ENCODE measurements at places on chromosomes 3 and 15.

GRCh38 chr3:78314327-78314726 lies 1274.4 kb downstream of the ROBO2 start:
- DNase-seq, result no peak

- DNase-seq, result no peak
These were observed 81.7 kb downstream of the WNT5A start for GRCh38 chr3:55405436-55405835.

DNA sequence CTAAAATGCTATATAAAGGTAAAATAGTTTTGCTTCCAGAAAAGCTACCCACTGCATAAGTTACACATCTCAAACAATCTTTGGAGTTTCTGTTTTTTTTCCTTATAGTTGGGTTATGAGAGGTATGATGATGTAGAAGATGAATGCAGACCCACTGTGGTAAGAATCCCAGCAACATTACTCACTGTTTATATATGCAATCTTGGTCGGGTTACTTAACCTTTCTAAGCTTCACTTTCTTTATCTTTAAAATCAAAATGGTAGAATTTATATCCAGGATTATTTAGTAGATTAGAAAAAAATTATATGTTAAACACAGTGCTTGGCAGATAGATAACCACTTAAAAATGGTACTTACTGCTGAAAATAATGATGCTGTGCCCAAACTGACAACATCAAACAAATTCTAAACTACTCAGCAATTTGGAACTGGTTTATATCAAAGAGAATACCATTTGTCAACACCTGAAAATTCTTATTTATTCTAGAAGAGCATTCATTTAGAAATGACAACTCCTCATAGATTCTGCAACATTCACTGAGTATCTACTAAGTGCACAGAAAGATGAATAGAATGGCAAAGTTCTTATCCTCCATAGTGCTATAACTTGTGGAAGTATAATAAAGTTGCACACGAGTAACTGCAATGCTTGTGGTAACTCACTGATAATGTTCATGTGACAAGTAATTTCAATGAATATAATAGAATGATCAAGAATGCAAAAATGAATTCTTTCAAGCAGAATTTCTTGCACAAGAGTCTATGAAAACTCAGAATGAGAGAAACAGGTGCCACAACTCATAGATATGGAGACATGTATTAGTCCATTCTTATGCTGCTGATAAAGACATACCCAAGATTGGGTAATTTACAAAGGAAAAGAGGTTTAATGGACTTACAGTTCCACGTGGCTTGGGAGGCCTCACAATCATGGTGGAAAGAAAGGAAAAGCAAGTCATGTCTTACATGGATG lies 129.0 kb upstream of the SLC7A14 start:
- no peak for DNase-seq

DNA sequence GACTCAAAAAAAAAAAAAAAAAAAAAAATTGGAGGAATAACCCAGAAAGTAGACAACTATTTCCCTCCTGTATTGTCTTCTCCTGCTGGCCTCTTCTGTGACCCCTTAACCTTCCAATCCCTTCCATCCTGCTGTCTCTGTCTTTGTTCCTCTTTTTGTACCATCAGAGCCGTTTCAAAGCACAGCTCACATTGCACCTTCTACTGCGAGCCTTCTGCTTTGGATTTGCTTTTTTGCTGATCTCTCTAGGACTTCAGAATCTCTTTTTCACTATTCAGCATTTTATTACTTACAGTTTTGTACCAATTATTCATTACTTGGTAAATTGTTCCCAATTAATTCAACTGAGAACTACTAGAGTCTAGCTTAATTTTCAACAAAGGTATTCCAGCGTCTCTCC lies 284.0 kb upstream of the TBL1XR1 start:
- no peak for DNase-seq

DNA sequence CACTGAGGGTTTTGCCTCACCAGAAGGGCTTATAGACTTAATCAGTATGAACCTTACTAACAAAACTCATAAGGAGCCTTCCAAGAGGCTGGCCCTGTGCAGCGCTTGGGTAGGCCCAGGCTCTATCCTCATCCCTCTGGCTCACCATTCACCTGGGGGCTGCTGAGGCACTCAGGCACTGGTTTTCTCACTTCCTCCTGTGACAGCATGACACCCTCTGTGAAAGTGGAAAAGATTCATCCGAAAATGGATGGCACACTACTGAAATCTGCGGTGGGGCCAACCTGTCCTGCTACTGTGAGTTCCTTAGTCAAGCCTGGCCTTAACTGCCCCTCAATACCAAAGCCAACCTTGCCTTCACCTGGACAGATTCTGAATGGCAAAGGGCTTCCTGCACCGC lies 41.3 kb downstream of the PSMD6 start:
- no peak for DNase-seq

DNA sequence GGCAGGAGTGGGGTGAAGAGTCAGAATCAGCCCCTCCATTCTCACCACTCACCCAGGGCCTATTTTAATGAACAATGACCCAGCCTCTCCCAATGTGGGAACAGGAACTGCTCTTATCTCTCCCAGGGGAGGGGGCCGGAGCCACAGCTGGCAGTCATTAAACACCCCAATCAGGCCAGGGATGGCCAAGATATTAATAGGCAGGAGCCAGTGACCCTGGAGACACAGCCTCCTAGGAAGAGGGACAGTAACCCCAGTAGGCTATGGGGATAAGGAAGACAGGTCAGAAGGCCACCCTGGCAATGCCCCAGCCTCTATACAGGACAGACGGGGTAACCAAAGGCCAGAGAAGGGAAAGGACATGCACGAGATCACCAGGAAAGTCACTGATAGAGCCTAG lies 38.6 kb downstream of the VIPR1 start:
- no peak for DNase-seq

- DNase-seq, result no peak
These were observed 255.6 kb upstream of the SEMA6D start for GRCh38 chr15:47461652-47462141.

- no peak for DNase-seq
These were observed 22.0 kb upstream of the FLNB start for GRCh38 chr3:57986261-57986660.

- no peak for DNase-seq
These were observed 2.8 kb upstream of the SMCO1 start for GRCh38 chr3:196517919-196518318.

GRCh38 chr3:37386627-37387230 lies 212.3 kb upstream of the LRRFIP2 start:
- no peak for DNase-seq

DNA sequence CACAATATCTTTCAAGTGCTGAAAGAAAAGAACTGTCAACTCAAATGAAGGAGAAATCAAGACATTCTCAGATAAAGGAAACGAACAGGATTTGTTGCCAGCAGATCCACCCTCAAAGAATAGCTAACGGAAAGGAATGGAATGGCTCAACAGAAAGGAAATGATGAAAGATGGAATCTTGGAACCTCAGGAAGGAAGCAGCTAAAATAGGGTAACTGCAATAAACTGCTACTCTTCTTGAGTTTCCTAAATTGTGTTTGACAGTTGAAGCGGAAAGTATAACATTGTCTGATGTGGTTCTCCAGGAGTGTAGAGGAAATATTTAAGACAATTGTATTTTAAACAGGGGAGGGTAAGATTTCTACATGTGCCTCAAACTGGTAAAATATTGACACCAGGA lies 22.0 kb downstream of the PRR23E start:
- no peak for DNase-seq

DNA sequence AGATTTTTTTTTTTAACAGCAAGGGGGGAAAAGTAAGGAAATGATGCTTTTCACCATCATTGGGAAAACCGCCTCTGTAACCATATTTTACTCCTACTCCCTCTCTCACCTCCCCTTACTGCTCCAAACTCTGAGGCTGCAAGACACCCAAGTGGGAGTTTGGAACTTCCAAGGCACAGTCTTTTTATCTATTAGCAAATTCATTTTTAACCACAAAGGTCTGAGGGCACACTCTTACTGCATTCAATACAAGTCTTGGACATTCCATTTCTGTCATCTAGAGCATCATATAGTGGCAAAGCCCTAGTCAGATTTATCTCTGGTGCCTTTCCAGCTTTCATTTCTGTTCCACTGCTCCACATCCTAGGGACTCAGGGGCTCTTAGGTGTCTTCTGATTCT lies 13.2 kb downstream of the FAM162A start:
- no peak for DNase-seq

- no peak for DNase-seq
These were observed 42.8 kb upstream of the PTPRG start for GRCh38 chr3:61518590-61518989.

- no peak for DNase-seq
These were observed 62.2 kb downstream of the ABTB1 start for GRCh38 chr3:127734754-127735473.

DNA sequence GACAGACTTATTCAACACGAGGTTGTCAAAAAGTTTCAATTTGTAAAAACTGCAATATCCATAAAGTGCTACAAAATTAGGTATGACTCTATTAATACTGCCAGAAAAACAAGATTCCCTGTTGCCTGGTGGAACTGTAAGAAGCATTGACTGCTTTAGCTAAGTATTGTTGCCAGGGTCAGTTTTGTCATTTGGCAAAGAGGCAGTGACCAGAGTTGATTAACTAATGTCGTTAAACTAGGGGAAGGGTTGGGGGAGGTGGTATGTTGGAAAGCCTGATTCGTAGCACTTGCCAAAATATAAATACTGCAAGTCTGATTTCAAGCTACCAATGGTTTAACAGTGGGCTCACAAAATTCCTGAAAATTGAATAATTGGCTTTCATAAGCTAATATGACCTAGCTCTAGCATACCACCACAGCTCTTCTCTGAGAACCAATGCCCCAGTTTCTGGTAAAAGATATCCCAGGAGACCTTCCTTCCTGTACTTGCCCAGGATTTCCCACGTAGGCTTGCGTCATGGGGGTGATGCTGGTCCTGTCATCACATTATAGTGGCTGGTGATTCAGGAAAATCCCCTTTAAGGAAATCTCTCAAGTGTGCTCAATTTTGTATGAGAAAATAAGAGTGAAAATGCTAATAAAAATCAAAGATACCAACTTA lies 266.4 kb upstream of the TBC1D5 start:
- no peak for DNase-seq

- DNase-seq, result no peak
These were observed 84.3 kb upstream of the ZNF385D start for GRCh38 chr3:21835264-21835663.

- no peak for DNase-seq
These were observed 387.6 kb upstream of the RGMA start for GRCh38 chr15:93476491-93477177.

DNA sequence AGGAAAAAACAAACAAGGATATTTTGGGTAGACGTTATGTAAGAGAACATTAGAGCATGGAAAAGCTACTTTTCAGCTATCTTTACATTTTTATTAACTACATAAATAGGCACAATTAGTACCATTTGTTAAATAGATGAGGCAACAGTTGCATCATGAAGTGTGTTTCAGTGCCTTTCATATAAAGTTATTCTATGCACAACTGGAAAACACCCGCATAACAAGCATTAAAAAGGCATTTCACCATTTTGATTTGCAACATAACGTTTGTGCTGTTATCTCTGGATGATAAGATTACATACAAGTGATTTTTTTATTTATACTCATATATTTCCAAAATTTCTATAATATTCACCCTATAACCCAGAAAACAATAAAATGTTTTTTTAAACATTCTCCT lies 69.5 kb downstream of the CBLB start:
- DNase-seq, result no peak

- DNase-seq, result no peak
These were observed 91.3 kb downstream of the DGKG start for GRCh38 chr3:186270701-186271100.

GRCh38 chr15:42118650-42119445 lies 24.5 kb upstream of the PLA2G4D start:
- DNase-seq, result no peak

- no peak for DNase-seq
These were observed 87.1 kb downstream of the RARB start for GRCh38 chr3:25515171-25515570.

GRCh38 chr15:95291898-95292472 lies 1038.5 kb upstream of the NR2F2 start:
- no peak for DNase-seq

DNA sequence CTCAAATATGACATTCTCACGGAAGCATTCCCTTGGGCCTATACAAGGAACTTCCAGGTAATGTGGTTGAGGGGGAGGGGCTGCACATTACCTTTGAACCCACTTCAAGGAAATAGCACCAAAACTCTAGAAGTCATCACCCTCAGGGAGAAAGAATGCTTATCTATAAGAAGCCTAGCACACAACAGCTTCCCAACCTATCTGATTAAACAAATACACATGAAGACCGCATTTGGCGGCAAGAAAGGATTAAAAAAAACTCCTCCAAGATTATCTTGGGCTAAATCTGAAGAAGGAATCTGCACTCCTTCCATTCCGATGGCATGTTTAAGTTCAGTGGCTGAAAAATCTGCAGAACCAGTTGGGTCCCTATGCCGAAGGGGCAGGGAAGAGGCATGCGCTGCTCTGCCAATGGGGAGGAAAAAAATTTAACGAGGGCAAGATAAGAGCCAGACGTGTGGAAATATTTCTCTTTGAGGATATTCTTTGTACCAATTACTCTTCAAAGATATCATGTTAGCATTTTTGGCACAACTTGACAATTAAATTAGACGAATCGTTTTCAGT lies 82.0 kb upstream of the WNT5A start:
- DNase-seq, result no peak

DNA sequence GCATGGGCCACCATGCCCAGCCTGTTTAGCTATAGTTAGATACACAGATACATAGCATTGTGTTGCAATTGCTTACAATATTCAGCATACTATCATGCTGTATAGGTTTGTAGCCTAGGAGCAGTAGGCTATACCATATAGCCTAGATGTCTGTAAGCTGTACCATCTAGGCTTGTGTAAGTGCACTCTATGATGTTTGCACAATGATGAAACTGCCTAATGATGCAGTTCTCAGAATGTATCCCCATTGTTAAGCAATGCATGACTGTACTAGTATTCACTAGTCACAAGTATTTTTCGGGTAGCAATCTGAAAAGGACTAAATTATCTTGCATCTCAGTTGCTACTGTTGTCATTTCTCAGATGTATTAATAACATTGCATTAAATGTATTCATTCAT lies 16.0 kb downstream of the PIGB start:
- no peak for DNase-seq

- no peak for DNase-seq
These were observed 172.5 kb downstream of the TMEM108 start for GRCh38 chr3:133210656-133211055.

- DNase-seq, result no peak
These were observed 1.8 kb downstream of the CX3CR1 start for GRCh38 chr3:39277893-39278615.

- no peak for DNase-seq
These were observed 30.6 kb downstream of the MB21D2 start for GRCh38 chr3:192887047-192887446.

GRCh38 chr15:41792000-41792637 lies 17.8 kb downstream of the MAPKBP1 start:
- DNase-seq, result no peak

GRCh38 chr3:112908252-112908651 lies 61.6 kb upstream of the CD200R1L start:
- DNase-seq, result no peak

- no peak for DNase-seq
These were observed 66.4 kb upstream of the TJP1 start for GRCh38 chr15:29888646-29889045.

- DNase-seq, result no peak
These were observed 766.8 kb downstream of the TBL1XR1 start for GRCh38 chr3:176430244-176431037.

Measured in activated T-helper 1 cell treated with Interleukin-2 at 50 U/mL for 16 hours (primary cell).